ENCODE measurements at places on chromosomes 4 and X. TPM values are rescaled to one million over a fixed set of nuclear protein-coding genes. Genes with fewer than 3 reads are reported as not detected.

DNA sequence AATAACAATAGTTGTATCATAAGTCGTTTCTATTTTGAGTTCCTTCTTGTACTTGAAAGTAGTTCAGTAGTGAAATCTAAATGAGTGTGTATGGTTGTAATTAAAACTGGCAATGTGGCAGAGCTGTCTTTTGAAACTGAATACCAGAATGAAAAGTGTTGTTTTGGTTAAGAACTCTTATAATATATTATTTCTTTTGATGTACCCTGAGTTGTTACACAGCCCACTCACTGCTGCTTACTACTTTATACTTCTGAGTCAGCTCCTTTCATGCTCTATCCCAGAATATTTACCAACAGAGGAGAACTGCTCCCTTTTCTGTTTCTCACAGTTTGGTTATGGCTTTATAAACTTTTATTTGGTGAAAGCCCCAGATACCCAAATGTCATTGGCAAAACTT, 28.8 kb downstream of the FAM199X start:
- H3K4me1 ChIP-seq: no peaks in the 10 kb centered on the region
- H3K36me3 ChIP-seq: no peaks in the 10 kb centered on the region
- no peak overlapping the region for H3K4me3 ChIP-seq

GRCh38 chr4:88533088-88533790, 9.7 kb upstream of the PYURF start:
- H3K36me3 ChIP-seq: no peaks in the 10 kb centered on the region
- H3K27me3 ChIP-seq: peaks cover 3% of the 10 kb centered on the region
- H3K4me3 ChIP-seq: no peak overlapping the region
- H3K4me1 ChIP-seq: peaks cover 2% of the 10 kb centered on the region

Gene GPRASP1
- total RNA-seq: 14.0 TPM

- H3K4me1 ChIP-seq: peaks cover 29% of the 10 kb centered on the region
- no peaks in the 10 kb centered on the region for H3K27me3 ChIP-seq
Measured at GRCh38 chrX:19736389-19736788, 151.0 kb downstream of the SH3KBP1 start.

Gene TMEM187
- 9.7 TPM for total RNA-seq

GRCh38 chrX:75784680-75785491, at the start of gene MAGEE2:
MAGEE2 (minus strand) TSS chrX:75785254; CDS start chrX:75785051, 203 bp downstream.
- H3K27me3 ChIP-seq: peaks cover 7% of the 10 kb centered on the region
- no peak for DNase-seq
- H3K4me1 ChIP-seq: peaks cover 3% of the 10 kb centered on the region
- no peaks in the 10 kb centered on the region for H3K36me3 ChIP-seq

DNA sequence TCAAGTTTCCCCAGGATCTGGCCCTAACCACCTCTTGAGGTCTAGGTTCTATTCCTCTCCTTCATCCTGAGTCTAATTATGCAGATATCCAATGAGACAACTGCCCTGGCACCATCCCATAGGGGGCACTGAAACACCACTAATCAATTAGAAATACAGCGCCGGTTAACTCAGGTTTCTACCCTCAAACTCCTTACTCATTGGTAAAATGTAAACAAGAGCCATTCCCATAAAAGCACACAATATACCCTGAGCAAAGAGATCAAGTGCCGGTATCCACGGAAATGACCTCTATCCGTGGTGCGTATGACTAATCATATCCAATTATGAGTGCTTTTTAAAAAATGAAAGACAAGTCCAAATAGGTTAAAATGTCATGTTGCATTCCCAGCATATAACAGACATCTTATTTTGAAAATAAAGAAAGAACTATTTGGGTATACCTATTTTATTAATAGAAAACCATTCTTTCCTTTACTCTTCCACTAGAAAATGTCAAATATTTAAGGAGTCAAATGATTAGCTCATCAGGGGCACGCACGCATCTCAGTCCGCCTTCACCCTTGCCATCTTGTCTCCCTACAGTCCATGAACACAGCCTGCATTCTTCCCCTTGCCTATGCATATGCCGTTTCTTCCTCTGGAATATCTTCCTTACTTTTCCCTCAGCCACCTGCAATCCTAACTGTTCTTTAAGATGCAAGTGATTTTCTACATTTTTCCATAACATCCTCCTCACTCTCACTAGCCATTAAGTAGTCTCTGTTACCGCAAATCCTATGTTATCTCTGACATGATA, 141.1 kb downstream of the MAML3 start:
- no peaks in the 10 kb centered on the region for H3K27me3 ChIP-seq
- DNase-seq: peak; percentile 36
- peaks cover 8% of the 10 kb centered on the region for H3K4me1 ChIP-seq
- H3K4me3 ChIP-seq: no peak overlapping the region
- H3K36me3 ChIP-seq: no peaks in the 10 kb centered on the region
- H3K27ac ChIP-seq: no peak overlapping the region

- H3K4me3 ChIP-seq: no peak overlapping the region
- H3K27ac ChIP-seq: no peak overlapping the region
- no peaks in the 10 kb centered on the region for H3K36me3 ChIP-seq
- H3K4me1 ChIP-seq: peaks cover 4% of the 10 kb centered on the region
Measured at GRCh38 chr4:173025131-173025530, 143.5 kb upstream of the GALNT7 start.

Gene HAUS3
- 28.7 TPM for total RNA-seq

Gene AIMP1
- 57.5 TPM for total RNA-seq

GRCh38 chr4:57360681-57361080, 250.5 kb upstream of the IGFBP7 start:
- DNase-seq: no peak
- H3K36me3 ChIP-seq: no peaks in the 10 kb centered on the region
- H3K27ac ChIP-seq: no peak overlapping the region
- no peaks in the 10 kb centered on the region for H3K27me3 ChIP-seq

Gene SERPINA7
- total RNA-seq: not detected

GRCh38 chr4:34720571-34720970, 1523.7 kb downstream of the ARAP2 start:
- no peak for DNase-seq
- H3K4me3 ChIP-seq: no peak overlapping the region
- no peak overlapping the region for H3K27ac ChIP-seq
- no peaks in the 10 kb centered on the region for H3K36me3 ChIP-seq
- H3K4me1 ChIP-seq: no peaks in the 10 kb centered on the region

Gene PDCL2
- not detected for total RNA-seq

Gene MAGEA10
- not detected for total RNA-seq

- H3K4me3 ChIP-seq: no peak overlapping the region
- H3K36me3 ChIP-seq: peaks cover 3% of the 10 kb centered on the region
- DNase-seq: no peak
- no peak overlapping the region for H3K27ac ChIP-seq
Measured at GRCh38 chrX:63434206-63434605, 83.1 kb upstream of the SPIN4 start.

- peaks cover 38% of the 10 kb centered on the region for H3K36me3 ChIP-seq
- no peak overlapping the region for H3K4me3 ChIP-seq
- no peaks in the 10 kb centered on the region for H3K4me1 ChIP-seq
- DNase-seq: no peak
- no peaks in the 10 kb centered on the region for H3K27me3 ChIP-seq
Measured at GRCh38 chr4:53267026-53267425, 98.8 kb downstream of the SCFD2 start.

DNA sequence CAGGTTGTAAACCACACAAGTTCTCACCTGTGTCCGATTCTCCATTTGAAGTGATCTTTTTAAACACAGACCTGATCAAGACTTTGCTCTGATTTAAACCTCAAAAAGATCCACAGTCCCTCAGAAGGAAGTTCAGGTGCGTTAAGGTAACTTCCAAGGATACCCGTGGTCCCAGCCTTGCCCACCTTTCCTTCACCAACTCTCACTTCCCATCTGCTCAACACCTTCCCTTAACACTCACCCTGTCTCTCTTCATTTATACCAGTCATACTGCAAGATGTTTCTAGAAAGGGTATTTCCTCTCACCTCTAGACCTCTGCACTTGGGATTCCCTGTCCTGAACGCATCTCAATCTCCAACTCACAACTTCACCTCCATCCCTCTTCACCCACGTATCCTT, 49.9 kb downstream of the ADGRA3 start:
- H3K36me3 ChIP-seq: no peaks in the 10 kb centered on the region
- H3K27ac ChIP-seq: no peak overlapping the region
- H3K27me3 ChIP-seq: no peaks in the 10 kb centered on the region
- H3K4me3 ChIP-seq: no peak overlapping the region
- DNase-seq: no peak

Gene TRPC3
- total RNA-seq: 0.34 TPM

DNA sequence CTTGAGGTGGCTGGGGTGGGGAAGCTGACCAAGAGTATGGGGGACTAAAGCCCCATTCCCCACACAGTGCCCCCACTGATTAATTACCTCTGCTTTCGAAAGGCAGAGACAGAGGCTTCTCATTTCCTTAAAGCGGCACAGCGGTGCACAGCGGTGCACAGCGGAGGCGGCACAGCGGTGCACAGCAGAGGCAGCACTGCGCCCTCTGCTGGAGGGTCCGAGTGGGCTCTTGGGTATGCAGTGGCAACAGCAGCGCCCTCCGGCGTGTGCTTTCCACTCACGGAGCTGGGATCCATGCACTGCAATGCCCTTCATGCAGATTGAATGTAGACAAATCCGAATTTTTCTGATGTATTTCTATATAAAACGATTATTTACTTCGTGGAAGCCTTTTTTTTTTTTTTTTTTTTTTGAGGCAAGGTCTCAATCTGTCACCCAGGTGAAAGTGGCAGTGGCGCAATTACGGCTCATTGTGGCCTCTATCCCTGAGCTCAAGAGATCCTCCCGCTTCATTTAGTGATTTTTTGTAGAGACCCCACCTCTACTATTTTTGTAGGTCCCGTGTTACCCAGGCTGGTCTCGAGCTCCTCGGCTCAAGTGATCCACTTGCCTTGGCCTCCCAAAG, 19.7 kb upstream of the PRPS2 start:
- H3K4me3 ChIP-seq: peak overlapping the region; percentile 25
- peak; percentile 75 for DNase-seq
- peaks cover 18% of the 10 kb centered on the region for H3K27me3 ChIP-seq
- H3K4me1 ChIP-seq: peaks cover 6% of the 10 kb centered on the region
- H3K27ac ChIP-seq: no peak overlapping the region
- no peaks in the 10 kb centered on the region for H3K36me3 ChIP-seq

Gene RAP2C
- total RNA-seq: 33.1 TPM

Gene ABCD1
- 16.4 TPM for total RNA-seq

Gene SMIM31
- total RNA-seq: not detected
